ENCODE measurements at places on chromosomes 3 and 15.

DNA sequence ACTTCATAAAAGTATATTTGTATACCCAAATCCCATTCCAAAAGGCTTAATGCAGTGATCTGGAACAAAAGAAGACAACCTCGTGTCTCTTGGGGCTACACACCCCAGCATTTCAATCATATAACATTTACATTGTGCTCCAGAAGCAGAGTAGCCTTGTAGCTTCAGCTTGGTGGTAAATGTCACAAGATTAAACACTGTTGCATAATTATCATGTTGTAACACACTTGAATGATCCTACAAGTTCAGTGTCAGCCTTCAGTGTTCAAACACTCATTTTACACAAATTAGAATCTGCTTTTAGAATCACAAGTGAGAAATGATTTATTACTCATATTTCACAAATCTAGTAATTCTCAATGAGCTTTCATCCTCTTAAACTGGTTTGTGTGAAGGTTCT, 122.6 kb downstream of the CNTN3 start:
- no peak for DNase-seq

DNA sequence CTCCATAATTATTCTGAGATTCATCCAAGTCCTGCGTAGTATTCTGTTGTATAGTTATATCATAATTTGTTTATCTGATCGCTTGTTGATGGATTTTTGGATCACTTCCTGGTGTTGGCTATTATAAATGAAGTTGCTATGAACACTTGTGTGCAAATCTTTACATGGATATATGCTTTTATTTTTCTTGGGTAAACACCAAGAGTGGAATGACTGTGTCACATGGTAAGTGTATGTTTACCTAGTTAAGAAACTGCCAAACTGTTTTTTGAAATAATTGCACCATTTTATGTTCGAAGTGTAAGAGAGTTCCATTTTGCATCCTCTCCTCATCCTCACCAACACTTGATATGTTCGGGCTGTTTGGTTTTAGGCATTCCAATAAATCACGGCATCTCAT, 360.4 kb upstream of the FRG2C start:
- DNase-seq: no peak

DNA sequence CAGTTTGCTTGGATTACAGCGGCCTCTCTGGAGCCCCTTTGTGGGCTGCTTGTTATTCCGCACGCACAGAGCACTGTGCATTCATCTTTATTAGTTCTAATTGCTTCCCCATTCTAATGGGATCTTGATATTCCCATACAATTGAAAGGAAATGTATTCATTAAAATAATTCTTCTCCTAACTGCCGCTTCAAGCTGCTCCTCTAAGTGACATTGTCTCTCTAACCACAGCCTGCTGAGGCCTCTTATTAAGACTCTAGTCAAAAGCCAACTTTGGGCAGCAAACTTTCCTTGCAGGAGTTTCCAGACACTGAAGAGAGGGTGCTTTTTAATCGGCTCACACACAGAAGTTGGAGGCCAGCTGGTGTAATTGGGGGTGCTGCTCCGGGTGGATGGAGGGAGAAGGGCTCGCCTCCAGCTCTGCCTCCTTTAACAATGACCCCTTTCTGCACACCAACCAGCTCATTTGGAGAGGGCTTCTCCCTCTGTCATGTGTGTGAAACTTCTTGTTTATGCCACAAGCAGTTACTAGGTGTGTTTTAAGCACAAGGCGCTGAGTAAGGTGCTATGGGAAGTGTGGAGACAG, 5.6 kb upstream of the MAGEF1 start:
- DNase-seq: no peak

- no peak for DNase-seq
Observed at GRCh38 chr3:32888739-32889138, 62.7 kb upstream of the CCR4 start.

DNA sequence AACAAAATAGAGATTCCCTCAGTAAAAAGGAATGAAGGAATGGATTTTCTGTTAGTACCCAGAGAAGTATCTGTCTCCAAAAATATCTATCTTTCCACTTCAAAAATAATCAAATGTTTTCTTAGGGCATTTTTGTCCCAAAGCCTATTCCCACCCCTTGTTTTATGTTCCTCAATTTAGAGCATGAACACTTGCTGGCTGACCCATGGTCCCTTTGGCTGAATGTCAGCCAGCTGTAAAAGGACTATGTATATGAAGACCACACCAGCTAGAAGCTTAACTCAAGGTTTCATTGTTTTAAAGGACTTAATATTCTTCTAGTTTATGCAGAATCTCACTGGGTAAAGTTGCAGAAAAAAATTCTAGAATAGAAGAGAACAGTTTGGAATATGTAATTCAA, 931.2 kb downstream of the MCTP2 start:
- DNase-seq: no peak

DNA sequence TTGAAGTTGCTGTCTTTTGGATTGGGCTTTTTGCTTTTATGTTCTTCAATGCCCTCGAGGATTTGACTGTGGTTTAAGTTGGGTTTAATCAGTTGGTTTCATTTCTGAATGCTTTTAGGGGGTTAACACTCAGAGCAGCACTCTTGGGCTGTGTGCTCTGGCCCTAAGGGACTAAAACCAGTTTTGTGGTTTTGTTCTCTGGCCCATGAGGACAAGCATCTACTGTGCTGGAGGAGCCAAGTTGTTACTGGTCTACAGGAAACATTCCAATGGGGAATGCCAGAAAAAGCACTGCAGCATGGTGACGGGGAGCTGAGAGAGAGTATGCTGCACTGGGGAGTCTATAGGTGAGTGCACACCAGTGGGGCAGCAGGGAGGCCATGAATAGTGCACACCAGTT, 596.9 kb downstream of the ZBBX start:
- no peak for DNase-seq

DNA sequence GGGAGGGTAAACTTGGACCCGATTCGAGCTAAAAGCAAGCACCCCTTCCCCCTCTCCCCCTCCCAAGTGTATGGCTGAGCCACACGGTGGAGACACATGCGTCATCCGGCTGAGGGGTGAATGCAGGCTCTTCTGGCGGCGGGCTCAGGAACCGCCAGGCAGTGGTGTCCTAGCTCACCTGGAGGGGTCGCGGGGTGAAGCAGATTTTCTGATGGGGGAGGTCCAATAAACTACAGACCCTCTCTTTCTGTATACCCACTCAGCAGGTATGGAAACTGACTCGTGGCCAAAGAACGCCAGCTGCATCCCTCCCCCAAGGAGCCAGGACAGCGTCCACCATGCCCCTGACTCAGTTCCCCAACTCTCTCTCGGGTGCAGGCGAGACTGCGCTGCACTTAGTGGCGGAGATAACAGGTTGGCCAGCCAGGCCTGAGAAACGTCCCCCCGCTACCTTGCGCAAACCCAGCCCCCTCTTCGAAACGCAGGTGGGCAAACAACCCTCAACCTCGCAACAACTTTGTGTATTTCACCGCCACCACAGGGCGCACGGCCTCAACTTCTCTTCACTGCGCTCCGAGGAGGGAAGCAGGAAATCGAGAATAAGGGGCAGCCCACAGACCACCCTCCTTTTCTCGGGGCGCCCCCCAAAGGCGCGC, 1.3 kb downstream of the MAGI1 start:
- DNase-seq: peak; percentile 20

DNA sequence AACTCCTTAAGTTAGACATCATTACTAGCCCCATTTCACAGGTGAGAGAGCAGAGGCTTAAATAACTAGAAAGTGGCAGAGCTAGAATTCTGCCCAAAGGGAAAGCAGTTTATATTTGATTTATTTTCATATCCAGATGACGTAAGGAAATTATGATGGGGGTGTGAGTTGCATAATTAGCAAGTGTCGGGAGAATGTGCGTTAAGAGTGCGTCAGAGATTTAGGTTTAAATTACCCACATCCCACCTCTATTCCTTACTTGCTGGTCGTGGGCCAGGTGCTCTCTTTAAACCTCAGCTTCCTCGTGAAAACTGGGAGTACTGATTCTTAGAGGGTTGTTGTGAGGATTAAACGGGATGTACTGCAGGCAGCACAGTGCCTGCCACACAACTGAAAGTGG, 32.3 kb downstream of the FSTL1 start:
- DNase-seq: no peak

DNA sequence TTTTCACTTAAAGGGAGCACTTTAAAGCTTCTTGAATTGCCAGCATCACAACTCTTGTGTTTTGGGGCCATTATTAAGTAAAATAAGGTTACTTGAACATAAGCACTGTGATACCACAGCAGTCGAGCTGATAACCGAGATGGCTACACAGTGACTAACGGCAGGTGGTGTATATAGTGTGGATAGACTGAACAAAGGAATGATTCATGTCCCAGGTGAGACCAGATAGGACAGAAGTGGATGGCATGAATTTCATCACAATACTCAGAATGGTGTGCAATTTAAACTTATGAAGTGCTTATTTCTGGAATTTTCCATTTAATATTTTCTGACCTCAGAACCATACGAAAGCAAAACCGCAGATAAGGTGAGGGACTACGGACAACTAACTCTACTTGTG, 40.2 kb downstream of the PBRM1 start:
- no peak for DNase-seq

- peak; percentile 38 for DNase-seq
Observed at GRCh38 chr15:80977627-80978036, 12.0 kb downstream of the MESD start.

DNA sequence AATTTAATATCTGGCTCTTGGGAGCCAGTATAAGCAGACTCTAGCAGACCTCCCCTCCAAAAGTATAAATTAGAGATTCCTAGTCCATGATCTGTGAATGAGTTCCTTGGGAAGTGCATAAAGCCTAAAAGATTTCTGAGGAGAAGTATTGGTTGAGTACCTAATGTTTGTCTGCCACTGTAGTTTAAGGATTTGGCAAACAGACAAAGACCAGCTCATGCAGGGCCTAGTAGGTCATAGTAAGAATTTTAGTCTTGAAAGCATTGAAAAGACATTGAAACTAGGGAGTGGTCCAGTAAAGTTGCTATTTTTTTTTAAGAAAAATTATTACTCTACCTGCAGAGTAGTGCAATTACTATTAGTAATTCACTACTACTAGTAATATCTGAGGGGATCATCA, 67.5 kb downstream of the SPRED1 start:
- DNase-seq: no peak

GRCh38 chr15:24772686-24773373, 97.3 kb downstream of the NPAP1 start:
- peak; percentile 53 for DNase-seq

Measured in amygdala (tissue), 56 donors.